AG04450 (cell line): ENCODE measurements at places on chromosomes 5 and 9.

DNA sequence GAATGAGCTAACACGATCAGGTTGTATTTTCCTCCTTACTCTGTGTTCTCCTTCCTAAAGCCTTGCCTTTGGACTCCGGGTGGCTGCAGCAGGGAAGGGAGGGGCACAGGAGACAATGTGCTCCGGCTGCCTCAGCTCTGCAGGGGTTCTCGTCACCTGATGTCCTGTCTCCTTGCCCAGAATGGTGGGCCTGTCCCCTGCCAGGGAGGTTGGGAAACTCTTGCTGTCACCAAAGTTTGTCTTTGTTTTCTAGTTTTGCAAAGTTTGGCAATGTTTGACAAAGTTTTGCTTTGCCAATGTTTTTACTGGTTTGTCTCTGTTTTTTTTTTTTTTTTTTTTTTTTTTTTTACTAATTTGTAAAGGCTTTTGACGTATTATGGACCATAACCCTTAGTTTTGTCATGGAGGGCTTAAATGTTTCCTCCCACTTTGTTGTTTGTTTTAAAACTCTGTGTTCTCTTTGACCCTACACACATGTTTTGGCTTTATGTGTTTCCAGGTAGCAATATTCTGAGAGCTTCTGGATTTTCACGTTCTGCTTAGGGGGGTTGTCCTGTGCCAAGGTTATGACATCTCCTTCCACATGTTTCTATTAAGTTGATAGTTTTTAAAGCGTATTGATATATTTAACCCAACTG is 49.3 kb downstream of the GADD45G start:
- no peak for DNase-seq

- no peak for DNase-seq
Measured at GRCh38 chr5:179885491-179886090, 22.1 kb downstream of the TBC1D9B start.

DNA sequence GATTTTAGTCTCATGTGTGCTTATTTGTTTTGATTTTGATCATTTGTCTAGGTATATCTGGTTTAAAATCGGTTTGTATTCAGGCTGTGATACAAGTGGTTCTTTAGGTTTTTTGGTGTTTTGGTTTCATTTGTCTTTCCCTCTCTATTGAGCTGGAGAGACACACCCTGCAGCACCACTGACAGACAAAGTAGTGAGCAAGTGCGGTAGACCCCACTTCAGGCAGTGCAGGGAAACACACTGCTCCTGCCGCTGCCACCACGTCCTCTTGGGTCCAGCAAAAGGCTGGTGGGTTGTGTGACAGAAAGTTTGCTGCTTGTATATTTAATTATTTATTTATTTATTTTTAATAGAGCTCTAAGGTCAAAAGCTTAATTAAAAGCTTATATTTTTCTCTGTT is 801.0 kb downstream of the NR2F1-AS1 start:
- DNase-seq = no peak

GRCh38 chr9:2964470-2964869 is 120.6 kb upstream of the PUM3 start:
- DNase-seq = no peak

- peak; percentile 8 for DNase-seq
Measured at GRCh38 chr5:111829701-111830100, 72.7 kb upstream of the NREP start.

DNA sequence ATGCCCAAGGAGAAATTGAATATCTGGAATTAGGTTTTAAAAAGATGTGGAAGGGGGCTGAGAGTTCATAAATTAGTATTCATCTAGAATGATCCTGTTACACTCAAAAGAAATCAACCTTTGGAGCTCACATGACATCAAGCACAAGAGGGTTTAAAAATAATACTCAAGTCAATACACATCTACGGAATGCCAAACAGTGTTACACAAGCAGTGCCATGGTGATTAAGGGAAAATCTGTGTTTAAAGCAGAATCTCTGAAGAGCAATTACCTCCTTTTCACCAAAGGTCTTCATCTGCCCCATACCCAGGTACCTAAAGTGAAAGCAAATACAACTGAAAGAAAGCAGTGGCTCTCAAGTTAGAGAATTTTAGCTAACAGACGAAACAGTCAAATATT is 261.6 kb downstream of the NFIB start:
- no peak for DNase-seq

- DNase-seq = peak; percentile 42
Measured at GRCh38 chr5:171953860-171954701, 52.4 kb downstream of the FBXW11 start.

- DNase-seq = no peak
Measured at GRCh38 chr5:111961862-111962261, 204.9 kb upstream of the NREP start.

DNA sequence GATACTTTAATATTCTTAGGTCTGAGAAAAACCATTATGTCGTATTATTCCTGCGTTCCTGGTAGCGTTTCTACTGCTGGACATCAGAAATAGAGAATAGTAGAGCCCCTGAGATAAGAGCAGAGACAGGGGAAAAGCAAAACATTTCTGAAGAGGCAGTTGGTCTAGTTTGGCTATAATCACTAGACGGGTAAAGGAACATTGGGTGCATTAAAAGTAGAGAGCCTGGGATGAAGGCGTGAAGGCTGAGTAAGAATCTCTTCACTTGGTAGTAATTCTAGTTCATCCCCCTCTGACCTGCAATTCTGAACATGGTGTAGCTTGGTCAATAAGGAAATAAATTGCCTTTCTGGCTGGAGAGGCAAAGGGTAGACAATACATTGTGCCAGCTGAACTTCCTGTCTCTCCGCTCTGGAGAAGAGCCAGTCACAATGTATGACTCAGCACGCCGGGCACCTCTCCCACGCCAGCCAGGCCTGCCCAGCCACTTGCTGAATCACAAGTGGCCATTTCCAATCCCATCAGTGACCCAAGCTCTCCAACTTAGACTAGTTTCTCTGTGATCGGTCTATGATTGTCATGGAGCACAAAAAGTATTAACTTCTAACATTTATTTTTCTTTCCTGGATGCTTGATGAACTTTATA is 75.4 kb downstream of the STK32A start:
- DNase-seq = no peak

DNA sequence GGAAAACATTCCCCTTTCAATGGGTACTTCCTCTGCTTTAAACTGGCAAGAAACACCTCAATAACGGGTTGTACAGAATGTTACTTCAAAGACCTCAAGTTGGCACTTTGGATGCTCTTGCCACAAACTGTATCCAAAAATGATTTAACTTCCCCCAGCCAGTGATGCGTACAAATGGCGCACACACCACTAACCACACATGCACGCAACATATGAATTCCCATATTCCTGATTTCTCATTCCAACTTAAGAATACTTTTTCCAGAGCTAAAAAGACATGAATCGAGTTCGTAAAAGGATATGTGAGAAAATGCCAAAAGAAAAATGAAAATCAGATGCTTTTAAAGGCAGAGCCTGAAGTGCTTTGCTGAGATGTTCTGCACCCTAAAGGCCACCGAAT is 388.0 kb upstream of the PIK3R1 start:
- no peak for DNase-seq

DNA sequence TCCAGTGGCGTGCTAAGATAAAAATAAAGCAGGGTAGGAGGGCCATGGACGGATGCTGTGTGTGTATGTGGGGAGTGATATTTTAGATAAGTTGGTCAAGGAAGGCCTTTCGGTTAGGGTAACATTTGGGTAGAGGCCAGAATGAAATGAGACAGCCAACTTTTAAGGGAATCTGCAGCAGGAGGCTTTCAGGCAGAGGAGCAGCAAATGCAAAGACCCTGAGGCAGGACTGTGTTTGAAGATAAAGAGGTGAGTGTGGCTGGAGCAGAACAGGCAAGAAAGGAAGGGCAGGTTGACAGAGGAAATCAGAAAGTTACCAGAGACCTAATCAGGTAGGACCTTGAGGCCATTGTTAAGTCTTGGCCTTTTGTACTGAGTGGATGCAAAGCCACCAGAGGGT is 106.2 kb downstream of the MAST4 start:
- no peak for DNase-seq

- peak; percentile 7 for DNase-seq
Measured at GRCh38 chr9:88691811-88692210, 156.8 kb downstream of the NXNL2 start.

DNA sequence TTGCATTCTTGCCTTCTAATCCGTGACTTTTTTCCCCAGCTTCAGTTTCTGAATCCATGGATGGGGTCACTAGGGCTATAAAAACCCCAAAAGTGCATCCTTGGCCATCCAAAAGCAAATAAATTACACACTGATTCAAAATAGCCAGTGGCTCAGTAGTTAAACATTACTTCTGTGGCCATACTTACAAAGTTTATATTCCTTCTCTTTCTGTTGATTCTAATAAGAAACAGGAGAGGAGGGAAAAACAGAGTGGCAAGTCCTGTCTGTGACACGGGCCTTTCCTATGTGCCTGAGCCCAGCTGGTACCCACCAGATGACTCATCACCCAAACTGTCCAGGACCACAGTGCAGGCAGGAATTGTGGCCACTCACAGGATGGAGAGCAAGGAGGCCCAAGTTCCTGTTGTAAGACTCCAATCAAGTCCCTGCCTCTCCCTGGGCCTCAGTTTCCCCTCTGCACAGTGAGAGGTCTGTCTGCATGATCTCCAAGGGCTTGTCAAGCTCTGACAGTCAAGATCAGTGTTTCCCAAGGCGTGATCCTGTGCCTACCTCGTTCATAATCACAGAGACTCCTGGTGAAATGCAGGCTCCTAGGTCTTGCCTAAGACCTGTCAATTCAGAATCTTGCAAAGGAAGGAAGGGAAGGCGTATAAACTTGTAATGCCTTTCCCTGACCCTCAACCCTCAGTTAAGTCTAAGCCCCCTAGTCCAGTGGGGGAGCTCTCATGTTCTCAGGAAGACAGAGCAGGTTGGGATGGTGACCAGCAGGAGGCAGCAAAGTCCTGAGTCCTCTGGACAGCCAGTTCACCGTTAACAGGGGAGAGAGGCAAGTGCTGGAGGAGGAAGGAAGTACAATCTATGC is 29.5 kb downstream of the TNIP1 start:
- peak; percentile 43 for DNase-seq

DNA sequence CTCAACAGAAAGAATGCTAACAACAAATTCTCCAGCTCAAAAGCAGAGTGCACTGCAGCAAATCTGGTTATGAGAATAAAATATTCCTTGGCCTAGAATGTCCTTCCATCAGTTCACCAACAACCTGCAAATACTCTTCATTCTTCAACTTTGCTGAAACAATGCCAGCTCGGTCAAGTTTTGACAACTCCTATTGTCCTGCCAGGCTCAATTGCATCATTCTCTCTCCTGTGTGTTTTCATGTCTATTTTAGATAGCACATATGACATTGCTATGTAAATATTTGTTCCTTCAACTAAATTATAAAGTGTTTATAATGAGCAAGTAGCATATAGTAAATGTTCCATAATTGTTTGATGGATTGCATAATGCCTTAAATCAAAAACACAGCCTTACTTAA is 463.8 kb downstream of the TLE1 start:
- no peak for DNase-seq

GRCh38 chr5:42643360-42643759 is 113.3 kb upstream of the CCDC152 start:
- no peak for DNase-seq
